ENCODE measurements at places on chromosomes 5 and 9. TPM values are rescaled to one million over a fixed set of nuclear protein-coding genes. Genes with fewer than 3 reads are reported as not detected.
A peak's percentile ranks its signal among the peaks of the same experiment; 100 is the strongest.

DNA sequence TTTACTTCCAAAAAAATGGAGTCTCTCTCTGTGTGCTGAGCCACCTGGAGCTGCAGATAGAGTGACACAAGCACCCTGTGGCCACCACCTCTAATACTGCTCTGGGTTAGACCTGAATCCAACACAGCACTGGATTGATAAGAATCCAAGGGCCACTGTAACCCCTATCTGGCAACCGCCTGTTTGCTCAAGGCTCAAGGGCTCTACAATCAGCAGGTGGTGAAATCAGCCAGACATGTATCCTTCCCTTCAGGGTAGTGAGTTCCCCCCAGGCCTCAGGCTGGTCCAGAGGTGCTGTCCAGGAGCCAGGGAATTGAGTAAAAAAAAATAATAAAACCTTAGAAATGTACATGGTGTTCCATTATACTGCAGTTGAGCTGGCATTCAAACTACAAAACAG, 509.0 kb downstream of the KIF4B start:
- no peak overlapping the region for H3K4me3 ChIP-seq
- H3K4me1 ChIP-seq, result no peaks in the 10 kb centered on the region
- DNase-seq, result no peak
- H3K27me3 ChIP-seq, result peaks cover 7% of the 10 kb centered on the region

GRCh38 chr5:158387499-158387898, 528.6 kb upstream of the CLINT1 start:
- no peaks in the 10 kb centered on the region for H3K4me1 ChIP-seq
- H3K27me3 ChIP-seq, result no peaks in the 10 kb centered on the region

DNA sequence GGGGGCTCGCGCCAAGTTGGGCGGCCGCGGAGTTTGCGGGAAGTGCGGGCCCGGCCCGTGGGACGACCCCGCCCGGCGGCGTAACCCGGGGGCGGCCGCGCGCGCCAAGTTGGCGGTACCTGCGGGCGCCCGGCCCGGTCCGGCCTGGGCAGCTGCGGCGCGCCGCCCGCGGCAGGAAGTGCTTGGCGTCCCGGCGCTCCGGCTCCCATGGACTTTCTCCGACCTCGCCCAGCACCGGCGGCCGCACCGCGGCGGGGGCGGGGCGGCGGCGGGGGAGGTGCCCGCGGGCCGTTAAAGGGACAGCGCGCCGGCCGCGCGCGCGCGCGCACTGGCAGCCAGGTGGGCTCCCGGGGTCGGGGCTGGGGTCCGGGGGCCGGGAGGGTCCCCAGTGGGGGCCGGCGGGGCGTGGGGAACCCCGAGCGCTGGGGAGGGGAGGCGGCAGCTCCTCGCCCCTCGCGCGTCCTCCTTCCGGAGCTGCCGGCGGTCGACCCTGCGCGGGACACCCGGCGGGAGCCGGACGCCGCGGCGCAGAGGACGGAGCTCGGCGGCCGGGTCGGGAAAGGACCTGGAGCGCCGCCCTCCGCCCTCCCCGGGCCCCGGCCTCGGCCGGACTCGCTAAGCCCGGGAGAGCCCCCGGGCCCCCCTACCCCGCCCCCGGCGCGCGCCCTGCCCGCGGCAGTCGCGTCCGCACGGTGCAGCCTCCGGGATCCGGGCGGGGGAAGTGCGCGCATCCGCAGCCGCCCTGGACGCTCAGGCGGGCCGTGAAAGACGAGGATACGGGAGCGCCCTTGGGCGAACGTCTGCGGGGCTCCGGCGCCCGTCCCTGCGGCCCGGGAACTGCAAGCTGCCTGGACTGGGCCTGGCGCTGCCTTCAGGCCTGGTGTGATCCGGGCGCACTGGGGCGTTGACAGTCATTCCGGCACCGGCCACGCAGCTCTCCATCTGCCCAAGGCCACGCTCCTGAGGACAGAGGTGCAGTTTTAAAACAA, at the start of gene NACC2:
TSS of gene NACC2 (minus strand) at position 220 of the 989 bp plus-strand sequence. CDS start 44,768 bp downstream, outside the sequence.
- H3K27ac ChIP-seq, result no peak within 1 kb of the TSS
- peak; percentile 59 for DNase-seq
- H3K36me3 ChIP-seq, result no peaks in the 10 kb centered on the region
- peaks cover 2% of the 10 kb centered on the region for H3K27me3 ChIP-seq
- peaks cover 28% of the 10 kb centered on the region for H3K4me1 ChIP-seq

DNA sequence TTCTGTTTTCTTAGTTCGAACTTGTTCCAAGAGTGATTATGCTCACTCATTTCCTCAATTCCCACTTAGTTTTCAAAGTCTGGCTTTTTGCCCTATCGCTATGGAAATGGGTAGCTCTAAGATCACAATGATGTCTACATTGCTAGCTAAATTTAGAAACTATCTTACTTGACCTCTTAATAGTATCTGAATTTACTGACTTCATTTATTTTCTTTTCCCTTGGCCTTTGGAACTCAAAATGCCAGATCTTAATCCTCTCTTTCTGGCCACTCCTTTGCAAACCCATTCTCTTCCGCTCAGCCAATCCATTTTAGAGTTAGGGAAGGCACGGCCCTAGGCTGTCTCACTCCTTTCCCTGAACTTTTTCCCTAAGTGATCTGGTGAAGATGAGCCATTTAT, 137.0 kb downstream of the FER start:
- no peak for DNase-seq
- peaks cover 24% of the 10 kb centered on the region for H3K36me3 ChIP-seq
- no peak overlapping the region for H3K4me3 ChIP-seq
- no peak overlapping the region for H3K27ac ChIP-seq

- H3K4me1 ChIP-seq, result peaks cover 9% of the 10 kb centered on the region
- DNase-seq, result no peak
- no peak overlapping the region for H3K4me3 ChIP-seq
These were observed 371.2 kb downstream of the PDE4D start for GRCh38 chr5:59522201-59522831.

GRCh38 chr5:165425594-165425993, 1920.2 kb downstream of the MAT2B start:
- no peak for DNase-seq
- H3K27ac ChIP-seq, result no peak overlapping the region
- no peaks in the 10 kb centered on the region for H3K27me3 ChIP-seq
- no peaks in the 10 kb centered on the region for H3K36me3 ChIP-seq
- H3K4me3 ChIP-seq, result no peak overlapping the region
- no peaks in the 10 kb centered on the region for H3K4me1 ChIP-seq

DNA sequence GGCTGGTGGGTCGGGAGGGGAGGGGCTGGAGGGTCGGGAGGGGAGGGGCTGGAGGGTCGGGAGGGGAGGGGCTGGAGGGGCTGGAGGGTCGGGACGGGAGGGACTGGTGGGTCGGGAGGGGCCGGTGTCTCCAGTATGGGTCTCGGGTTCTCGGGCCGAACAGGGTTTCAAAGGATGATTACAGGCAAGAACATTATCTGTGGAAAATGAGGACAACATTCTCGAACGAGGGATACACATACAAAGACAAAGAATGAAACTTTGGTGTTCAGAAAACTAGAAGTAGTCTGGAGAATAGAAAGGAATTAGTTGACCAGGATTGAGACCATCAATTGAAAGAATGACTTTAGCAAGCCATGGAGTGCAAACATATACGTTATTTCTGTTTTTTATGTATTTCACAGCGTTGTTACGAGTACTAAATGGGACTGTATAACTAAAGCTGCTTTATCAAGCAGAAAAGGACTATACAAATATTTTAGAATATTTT, 360 bp upstream of the ZCCHC10 start:
- no peaks in the 10 kb centered on the region for H3K27me3 ChIP-seq
- no peak for DNase-seq
- H3K36me3 ChIP-seq, result no peaks in the 10 kb centered on the region
- H3K4me3 ChIP-seq, result peak overlapping the region; percentile 96
- H3K4me1 ChIP-seq, result peaks cover 14% of the 10 kb centered on the region
- peak overlapping the region; percentile 87 for H3K27ac ChIP-seq

DNA sequence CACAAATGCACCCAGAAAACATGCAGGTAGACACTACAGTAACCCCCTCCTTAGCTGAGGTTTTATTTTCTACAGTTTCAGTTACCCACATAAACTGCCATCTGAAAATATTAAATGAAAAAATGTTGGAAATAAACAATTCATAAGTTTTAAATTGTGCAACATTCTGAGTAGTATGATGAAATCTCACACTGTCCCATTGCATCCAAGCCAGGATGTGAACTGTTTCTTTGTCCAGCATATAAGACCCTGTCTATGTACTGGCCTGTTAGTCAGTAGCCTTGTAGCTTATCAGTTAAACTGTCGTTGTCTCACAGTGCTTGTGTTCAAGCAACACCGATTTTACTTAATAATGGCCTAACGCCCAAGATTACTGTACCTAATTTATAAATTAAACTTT, 630.5 kb downstream of the ANXA1 start:
- H3K27me3 ChIP-seq, result no peaks in the 10 kb centered on the region
- H3K36me3 ChIP-seq, result no peaks in the 10 kb centered on the region
- DNase-seq, result no peak
- no peak overlapping the region for H3K27ac ChIP-seq
- H3K4me1 ChIP-seq, result no peaks in the 10 kb centered on the region
- H3K4me3 ChIP-seq, result no peak overlapping the region

DNA sequence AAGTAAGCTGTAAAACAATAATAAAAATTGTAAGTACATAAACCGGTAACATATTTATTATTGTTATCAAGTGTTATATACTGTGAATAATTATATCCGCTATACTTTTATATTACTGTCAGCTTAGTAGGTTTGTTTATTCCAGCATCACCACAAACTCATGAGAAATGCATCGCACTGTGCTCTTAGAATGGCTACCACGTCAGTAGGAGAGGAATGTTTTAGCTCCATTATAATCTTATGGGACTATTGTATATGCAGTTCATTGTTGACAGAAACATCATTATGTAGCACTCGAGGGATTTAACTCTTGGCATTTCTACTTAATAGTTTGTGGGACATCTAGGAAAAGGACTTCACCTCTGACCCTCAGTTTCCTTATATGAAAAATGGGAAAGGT, 16.4 kb downstream of the SLC12A2 start:
- no peak overlapping the region for H3K4me3 ChIP-seq
- no peak for DNase-seq
- H3K27ac ChIP-seq, result no peak overlapping the region
- H3K27me3 ChIP-seq, result no peaks in the 10 kb centered on the region

DNA sequence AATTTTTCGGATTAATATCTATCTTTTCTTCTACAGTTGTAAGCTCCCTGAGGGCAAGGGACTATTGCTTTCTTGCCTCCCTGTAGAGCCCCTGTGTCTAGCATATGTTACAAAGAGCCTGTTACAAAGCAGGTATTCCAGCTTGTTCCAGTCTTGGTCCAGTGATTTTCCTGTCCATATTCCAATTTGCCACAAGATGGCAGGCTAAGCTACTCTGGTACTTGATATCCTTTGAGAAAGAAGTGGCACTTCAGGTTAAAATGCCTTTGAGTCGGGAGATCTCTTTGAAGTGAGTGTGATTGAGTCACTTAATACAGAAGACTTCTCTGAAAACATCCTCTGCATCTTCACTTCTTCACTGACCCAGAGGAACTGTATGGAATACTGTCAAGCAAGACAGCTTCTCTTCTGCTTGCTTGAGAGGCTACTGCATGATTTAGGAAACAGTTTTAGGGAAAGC, 24.5 kb downstream of the CAVIN4 start:
- no peak overlapping the region for H3K27ac ChIP-seq
- peaks cover 5% of the 10 kb centered on the region for H3K27me3 ChIP-seq
- no peak overlapping the region for H3K4me3 ChIP-seq
- H3K36me3 ChIP-seq, result no peaks in the 10 kb centered on the region
- H3K4me1 ChIP-seq, result peaks cover 18% of the 10 kb centered on the region

- no peak for DNase-seq
- H3K36me3 ChIP-seq, result peaks cover 31% of the 10 kb centered on the region
- no peak overlapping the region for H3K27ac ChIP-seq
- H3K4me1 ChIP-seq, result peaks cover 12% of the 10 kb centered on the region
These were observed 138.3 kb downstream of the FBXL7 start for GRCh38 chr5:15638296-15638695.

GRCh38 chr9:119861842-119862241, 492.6 kb upstream of the BRINP1 start:
- no peak overlapping the region for H3K4me3 ChIP-seq
- DNase-seq, result no peak
- no peaks in the 10 kb centered on the region for H3K27me3 ChIP-seq
- no peak overlapping the region for H3K27ac ChIP-seq
- peaks cover 20% of the 10 kb centered on the region for H3K36me3 ChIP-seq

GRCh38 chr5:176676361-176676824, 29.1 kb downstream of the TSPAN17 start:
- H3K27ac ChIP-seq, result no peak overlapping the region
- H3K36me3 ChIP-seq, result no peaks in the 10 kb centered on the region
- H3K4me1 ChIP-seq, result no peaks in the 10 kb centered on the region
- peaks cover 53% of the 10 kb centered on the region for H3K27me3 ChIP-seq
- no peak overlapping the region for H3K4me3 ChIP-seq

DNA sequence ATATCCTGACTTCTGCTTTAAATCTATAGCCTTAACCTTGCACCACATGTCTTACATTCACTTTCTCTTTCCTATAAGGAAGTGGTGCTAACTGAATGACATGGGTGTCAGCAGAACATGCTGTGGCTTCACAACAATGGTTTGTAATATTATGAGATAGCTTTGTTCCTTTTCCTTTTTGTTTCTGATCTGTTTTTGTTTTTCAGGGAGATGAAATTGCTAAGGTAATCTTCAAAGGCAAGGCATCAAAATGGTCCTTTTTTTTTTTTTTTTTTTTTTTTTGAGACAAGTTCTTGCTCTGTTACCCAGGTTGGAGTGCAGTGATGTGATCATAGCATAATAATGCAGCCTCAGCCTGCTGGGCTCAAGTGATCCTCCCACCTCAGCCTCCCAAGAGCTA, 53.6 kb upstream of the RANBP6 start:
- H3K27me3 ChIP-seq, result peaks cover 22% of the 10 kb centered on the region
- H3K4me1 ChIP-seq, result peaks cover 6% of the 10 kb centered on the region
- H3K36me3 ChIP-seq, result no peaks in the 10 kb centered on the region
- H3K27ac ChIP-seq, result no peak overlapping the region

DNA sequence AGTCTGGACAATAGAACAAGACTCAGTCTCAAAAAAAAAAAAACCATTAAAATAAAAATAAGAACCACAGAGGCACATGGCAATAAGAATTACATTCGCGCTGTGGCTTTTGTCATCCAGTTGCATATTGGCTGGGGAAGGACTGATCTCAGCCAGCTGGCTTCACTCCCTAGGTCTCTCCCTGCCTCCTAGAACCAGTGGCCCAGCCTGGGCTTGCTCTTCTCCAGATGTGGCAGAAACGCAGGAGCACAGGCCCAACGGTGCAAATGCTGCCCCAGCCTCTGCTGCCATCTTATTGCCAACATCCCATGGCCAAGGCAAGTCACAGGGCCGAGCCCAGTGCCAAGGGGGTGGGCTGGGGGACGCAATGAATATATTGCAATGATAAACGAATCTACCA, 37.0 kb downstream of the NKX2-5 start:
- no peak overlapping the region for H3K27ac ChIP-seq
- no peak for DNase-seq
- H3K27me3 ChIP-seq, result peaks cover 54% of the 10 kb centered on the region
- H3K4me1 ChIP-seq, result no peaks in the 10 kb centered on the region

The ORM2 gene
- total RNA-seq, result not detected

The GZMA gene
- total RNA-seq, result not detected

The TAS2R1 gene
- not detected for total RNA-seq

The ZNF454 gene
- 1.2 TPM for total RNA-seq

The MSX2 gene
- total RNA-seq, result 83.9 TPM

The SCGB3A2 gene
- 0.49 TPM for total RNA-seq

The TMEM252 gene
- total RNA-seq, result not detected

The SCAI gene
- 26.0 TPM for total RNA-seq
